Bronchial smooth muscle cell (primary cell): ENCODE measurements at places on chromosomes 5 and 9. TPM values are rescaled to one million over a fixed set of nuclear protein-coding genes. Genes with fewer than 3 reads are reported as not detected.

ZBTB6 gene
- total RNA-seq = 8.2 and 12.6 TPM in 2 replicates

GADD45G gene
- 0.32 and 3.3 TPM in 2 replicates for total RNA-seq

PCDHGB7 gene
- total RNA-seq = 5.2 and 9.9 TPM in 2 replicates

CTXN3 gene
- total RNA-seq = not detected in 2 replicates

QRFP gene
- not detected in 2 replicates for total RNA-seq

FGF18 gene
- total RNA-seq = under 0.01 and 0.17 TPM in 2 replicates

SOWAHA gene
- total RNA-seq = under 0.01 TPM in 2 replicates

PCDHGA3 gene
- total RNA-seq = 1.0 and 1.9 TPM in 2 replicates

C1QTNF2 gene
- total RNA-seq = 0.32 and 0.86 TPM in 2 replicates

CIZ1 gene
- total RNA-seq = 22.5 and 36.4 TPM in 2 replicates
